ENCODE measurements at places on chromosomes 7 and 10.

DNA sequence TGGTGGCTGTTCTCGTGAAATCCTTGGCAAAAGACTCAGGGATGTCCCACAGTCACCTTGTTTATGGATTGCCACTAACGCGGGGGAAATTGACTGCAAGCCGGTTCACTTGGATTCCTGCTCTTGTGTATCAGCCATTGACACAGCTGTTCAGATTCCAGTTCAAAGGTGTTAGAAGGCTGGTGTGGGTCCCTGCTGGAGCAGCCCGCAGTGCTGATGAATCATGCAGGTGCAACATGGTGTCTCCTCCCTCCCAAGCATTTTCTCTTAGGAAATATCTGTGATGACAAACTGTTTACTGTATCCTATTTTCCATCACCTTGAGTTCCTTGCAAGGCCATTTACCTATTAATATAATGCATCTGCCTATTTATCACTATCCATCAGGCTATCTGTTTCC lies 170.1 kb downstream of the GATA3 start:
- DNase-seq: no peak

DNA sequence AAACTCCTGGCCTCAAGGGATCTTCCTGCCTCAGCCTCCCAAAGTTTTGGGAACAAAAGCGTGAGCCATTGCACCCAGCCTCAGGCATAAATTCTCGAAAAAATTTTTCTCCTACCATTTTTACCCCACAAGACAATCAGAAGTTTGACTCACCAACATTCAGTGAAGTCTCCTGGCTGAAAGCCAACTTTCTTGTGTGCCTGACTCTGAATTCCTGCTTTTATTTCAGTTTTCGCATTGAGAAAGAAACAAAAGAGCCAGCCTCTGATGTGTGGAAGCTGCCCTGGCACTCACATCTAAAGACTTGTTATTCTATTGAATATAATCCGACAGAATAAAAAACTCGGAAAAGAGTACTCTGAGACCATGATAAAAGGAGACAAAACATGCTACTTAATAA lies 402.9 kb downstream of the MAGI2 start:
- DNase-seq: no peak

GRCh38 chr7:45470031-45470430 lies 104.1 kb upstream of the ADCY1 start:
- no peak for DNase-seq

GRCh38 chr10:63630931-63631680 lies 109.9 kb downstream of the REEP3 start:
- no peak for DNase-seq

DNA sequence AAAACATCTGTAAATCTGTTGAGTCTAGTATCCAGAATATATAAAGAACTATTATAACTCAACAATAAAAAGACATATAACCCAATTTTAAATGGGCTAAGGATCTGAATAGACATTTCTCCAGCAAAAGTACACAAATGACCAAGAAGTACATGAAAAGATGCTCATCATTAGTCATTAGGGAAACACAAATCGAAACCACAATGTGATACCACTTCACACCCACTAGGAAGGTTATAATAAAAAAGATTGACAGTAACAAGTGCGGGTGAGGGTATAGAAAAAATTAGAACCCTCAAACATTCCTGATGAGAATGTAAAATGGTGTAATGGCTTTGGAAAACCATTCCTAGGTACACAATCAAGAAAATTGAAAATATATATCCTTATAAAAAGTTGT lies 4.1 kb downstream of the XPNPEP1 start:
- DNase-seq: no peak

DNA sequence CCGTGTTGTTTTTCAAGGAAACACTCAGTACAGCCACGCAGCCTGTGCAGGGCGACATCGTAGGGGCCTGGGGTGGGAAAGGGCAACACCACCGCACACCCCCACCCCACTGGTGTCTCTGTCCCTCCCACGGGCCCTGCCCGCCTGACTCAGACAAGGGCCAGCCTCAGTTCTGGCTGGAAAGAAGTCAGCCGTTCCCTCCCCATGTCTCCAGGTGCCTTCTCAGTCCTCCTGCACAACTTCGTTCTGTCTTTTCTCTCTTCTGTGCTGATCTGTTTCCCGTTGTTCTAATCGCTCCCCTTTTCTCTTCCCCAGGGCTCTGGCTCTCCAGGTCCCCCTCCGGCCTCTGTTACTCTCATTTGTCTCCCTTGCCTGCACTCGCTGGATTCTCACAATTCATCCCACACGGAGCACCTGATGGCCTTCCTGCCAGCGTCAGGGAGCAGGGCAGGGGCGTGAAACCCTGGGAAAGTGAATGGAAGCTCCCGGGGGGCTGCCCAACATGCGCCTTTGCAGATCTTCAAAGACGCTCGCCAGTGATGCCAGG lies 97.7 kb downstream of the WDR37 start:
- no peak for DNase-seq

DNA sequence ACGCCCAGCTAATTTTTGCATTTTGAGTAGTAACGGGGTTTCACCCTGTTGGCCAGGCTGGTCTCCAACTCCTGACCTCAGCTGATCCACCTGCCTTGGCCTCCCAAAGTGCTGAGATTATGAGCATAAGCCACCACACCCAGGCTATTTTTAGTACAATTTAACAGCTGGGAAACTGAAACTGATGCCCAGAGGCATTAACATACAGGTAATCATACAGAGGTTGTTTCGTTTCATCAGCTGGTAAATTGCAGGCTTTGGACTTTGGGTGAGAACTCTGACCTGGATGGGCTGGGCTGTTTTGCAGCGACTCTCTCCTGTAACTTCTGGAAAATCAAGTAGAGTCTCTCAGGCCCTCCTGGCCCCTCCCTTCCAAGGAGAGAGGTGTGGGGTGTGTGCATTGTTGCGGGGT lies 6.2 kb upstream of the ACHE start:
- DNase-seq: no peak

- no peak for DNase-seq
Measured at GRCh38 chr7:141359740-141360415, 191.3 kb upstream of the AGK start.

DNA sequence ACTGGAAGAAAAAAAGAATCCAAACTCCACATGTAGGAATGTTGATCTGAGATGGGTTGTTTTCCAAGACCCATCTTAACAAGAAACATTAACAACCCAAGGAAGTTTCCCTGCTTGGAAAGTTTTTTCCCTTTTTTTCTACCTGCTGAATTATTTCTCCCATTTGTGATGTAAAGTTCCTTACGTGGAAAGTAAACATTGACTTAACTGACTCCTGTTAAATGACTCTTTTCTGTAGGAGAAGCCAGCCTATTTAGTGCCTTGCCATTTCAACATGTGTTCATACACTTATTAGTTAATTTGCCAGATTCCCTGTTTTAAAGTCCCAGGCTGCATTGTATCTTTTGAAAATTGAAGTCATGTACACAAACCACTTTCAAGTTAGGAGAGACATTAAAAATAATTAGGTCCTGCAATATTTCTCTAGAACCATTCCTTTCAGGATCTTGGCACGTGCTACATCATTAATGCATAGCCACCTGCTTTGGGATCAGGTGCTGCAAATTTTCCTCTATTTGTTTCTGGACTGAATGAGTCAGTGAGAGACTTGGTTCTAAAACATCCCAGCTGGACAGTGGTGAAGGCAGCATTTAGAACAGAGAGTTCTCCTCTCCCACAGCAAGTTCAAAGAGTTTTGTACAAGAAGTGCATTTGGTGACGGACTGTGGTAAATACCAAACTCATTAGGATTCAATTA lies 698.5 kb downstream of the SUGCT start:
- no peak for DNase-seq

DNA sequence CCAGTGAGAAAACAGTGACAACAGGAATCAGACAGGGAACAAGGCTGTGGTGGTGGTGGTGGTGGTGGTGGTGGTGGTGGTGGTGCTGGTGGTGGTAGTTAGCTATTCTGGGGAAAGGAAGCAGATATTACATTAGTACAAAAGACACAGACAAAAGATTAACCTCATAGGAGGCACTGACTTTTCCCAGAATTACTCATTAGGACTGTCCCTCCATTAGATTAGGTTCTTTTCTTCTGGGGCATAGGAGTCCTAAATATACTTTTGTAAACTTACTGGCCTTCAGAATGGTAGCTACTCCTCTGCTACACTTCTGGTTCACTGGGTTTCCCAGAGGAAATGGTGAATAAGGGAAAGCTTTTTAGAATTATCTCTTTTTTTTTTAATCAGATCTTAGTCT lies 156.6 kb upstream of the SEMA3D start:
- no peak for DNase-seq

DNA sequence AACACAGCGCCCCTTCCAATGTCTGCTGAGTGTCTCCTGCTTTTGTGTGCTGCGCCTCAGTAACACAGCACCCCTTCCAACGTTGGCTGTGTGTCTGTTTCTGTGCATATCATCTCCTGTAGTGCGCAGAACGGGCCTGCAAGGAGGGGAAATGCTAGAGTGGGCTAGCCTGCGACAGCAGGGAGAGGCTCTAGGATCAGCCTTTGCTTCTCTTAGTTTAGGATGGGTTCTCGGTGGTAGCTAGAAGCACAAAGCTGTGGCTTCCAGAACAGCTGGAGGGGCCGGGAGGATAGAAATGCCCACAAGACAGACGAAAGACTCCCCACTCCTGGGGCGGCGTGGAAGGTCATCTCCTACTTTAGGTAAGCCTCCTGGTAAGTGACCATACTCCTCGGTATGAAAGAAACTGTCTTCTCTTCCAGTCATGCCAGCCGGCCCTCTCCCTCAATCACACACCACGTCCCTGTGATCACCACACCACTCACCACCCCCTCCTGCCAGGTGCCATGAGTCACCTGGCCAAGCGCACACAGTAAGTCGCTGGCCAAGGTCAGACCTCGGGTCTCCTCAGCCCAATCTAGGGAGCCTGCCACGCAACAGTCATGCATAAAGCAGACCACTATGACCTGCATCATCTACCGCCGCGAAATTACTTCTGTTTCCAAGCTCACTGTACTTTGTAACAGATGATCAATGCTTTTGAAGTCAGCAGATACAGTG lies 4.8 kb downstream of the PITRM1 start:
- no peak for DNase-seq
